ENCODE measurements at places on chromosomes 5 and 9. TPM values are rescaled to one million over a fixed set of nuclear protein-coding genes. Genes with fewer than 3 reads are reported as not detected.

- no peak for DNase-seq
These were observed 1981.7 kb upstream of the NUDT12 start for GRCh38 chr5:105544300-105544699.

DNA sequence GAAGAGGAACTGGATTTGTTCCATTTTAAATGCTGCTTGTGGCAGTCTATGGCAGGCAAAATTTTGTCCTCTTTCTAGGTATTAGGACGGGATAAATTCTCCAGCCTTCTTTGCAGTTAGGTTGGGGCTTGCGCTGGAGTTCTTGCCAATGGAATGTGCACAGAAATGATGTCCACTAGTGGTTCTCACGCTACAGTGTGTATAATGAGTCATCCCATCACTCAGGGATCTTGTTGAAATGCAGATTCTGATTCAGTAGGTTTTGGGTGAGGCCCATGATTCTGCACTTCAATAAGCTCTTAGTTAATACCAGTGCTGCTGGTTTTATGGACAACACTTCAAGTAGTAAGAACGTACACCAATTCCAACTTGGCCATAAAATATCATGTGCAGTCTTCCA is 317.6 kb upstream of the KLF4 start:
- peak; percentile 30 for DNase-seq

DNA sequence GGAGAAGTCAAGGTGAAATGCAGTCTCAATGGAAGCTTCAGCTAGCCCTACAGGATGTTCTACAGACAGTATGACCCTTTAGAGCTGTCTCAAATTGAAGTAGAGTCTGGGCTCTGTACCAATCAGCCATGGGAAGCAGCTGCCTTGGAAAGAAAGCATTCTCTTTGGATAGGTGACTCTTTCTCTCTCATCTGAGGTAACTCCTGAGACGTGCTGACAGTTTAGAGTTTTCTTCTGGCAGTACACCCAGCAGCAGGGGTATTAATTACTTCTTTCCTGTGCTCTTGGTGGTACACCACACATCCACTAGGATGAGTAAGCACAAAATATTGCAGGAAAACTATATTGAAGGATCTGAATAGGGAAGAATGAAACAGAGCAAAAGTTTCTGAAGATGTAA is 329.6 kb upstream of the RGMB start:
- DNase-seq: no peak

DNA sequence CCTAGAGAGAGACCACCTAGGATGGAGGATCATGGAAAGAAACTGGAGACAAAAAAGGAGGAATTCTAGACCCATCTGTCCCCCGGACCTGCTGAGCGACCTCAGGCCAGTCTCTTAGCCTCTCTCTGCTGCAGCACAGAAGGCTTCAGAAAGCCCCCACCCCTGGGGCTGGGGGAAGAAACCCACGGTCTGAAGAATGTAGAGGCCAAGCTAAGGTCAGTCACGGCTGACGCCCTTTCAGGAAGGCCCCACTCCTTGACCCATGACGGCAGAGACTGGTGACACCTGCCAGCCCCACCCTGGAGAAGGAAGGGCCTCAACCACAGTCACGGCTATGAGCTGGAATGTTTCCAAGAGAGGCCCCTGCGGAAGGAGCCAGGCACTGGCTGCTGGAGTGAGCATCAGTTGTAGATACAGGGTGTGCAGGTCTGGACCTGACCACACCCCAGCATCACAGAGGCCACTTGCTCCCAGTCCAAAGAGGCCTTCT is 120.5 kb upstream of the BOD1 start:
- DNase-seq: no peak

C5orf34 gene
- 18.8 TPM for total RNA-seq
